Left lung (tissue), 14 donors: ENCODE measurements at places on chromosomes 3 and 15.

GRCh38 chr3:179079537-179079936 lies 7.9 kb upstream of the ZMAT3 start:
- no peak for DNase-seq

GRCh38 chr3:186166491-186167288 lies 57.8 kb upstream of the ETV5 start:
- DNase-seq: no peak

GRCh38 chr15:33677238-33677830 lies 291.0 kb upstream of the CHRM5 start:
- no peak for DNase-seq

- peak; percentile 58 for DNase-seq
Observed at GRCh38 chr3:37945807-37946530, 44.6 kb upstream of the VILL start.

DNA sequence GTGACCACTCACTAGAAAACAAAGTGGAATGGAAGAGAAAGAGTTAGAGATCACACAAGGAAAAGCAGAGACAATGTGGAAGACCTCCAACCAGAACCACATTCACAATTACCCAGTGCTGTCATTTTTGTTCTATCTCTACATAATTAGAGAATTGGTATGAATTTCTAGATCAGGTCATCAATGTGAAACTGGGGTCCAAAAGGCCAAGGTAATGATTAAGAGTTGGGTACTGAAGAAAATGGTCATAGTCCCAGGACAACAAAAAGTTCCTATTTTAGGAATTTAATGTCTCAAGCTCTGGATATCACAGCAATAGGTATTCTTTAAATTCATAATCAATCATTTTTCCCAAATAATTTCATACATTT lies 84.7 kb upstream of the PPIB start:
- DNase-seq: no peak

GRCh38 chr3:52469001-52469400 lies 13.6 kb downstream of the NISCH start:
- DNase-seq: no peak

DNA sequence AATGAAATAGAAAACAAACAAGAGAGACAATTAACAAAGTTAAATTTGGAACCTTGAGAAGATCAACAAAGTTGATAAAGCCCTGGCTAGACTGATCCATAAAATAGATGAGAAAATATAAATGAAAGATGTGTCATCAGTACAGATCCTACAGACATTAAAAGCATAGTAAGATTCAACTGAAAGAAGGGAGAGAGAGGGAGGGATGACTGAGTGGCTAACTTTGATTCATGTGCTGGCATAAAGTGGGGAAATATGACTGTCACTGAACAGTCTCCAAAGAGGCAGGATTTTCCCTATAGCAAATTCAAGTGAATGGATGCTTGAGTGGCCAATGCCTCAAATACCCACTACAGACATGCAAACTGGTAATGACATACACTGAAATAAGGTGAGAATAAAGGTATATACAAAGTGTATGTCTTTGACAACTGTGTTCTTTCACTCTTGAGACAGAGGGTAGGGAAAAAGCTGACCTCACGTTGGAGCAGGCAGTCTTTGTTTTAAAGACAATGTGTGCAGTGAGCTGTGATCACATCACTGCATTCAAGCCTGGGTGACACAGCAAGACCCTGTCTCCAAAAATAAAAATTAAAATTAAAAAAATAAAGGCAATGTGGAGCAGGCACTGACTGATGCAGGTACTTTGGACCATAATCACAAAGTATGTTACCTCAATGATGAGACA lies 35.9 kb upstream of the CHD2 start:
- no peak for DNase-seq

DNA sequence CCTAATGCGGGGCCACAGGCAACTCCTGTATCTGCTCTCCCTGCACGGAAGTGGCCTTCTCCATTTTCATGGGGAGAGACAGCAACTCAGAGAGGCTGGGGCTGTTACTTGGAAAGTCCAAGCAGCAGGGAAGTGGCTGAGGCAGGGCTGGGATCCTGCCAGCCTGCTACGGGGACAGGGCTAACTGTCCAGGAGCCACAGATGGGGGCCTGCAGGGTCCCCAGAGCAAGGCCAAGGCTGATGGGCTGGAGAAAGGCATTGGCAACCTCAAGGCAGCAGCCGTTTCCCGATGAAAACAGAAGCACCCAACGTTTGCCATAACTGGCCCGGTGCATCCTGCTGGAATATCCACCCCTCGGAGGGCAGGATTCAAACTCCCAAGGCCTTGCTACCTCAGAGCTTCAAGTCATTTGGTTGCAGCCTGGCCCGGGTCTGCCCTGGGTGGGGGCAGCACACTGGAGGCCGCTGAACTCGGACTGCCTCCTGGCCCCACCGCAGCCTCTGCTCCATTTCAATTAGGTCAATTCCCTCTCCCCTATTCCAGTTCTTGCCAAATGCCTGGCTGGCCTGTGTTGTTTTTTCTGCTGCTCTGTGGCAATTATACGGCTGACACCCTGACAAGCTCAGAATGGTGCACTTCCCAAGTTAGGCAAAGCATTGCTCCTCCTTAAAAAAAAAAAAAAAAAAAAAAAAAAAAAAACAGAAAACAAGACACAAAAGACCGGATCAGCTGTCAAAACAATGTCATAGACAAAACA lies 143.5 kb downstream of the NUP210 start:
- no peak for DNase-seq

GRCh38 chr15:28962851-28963710 lies 77.3 kb downstream of the APBA2 start:
- DNase-seq: no peak

DNA sequence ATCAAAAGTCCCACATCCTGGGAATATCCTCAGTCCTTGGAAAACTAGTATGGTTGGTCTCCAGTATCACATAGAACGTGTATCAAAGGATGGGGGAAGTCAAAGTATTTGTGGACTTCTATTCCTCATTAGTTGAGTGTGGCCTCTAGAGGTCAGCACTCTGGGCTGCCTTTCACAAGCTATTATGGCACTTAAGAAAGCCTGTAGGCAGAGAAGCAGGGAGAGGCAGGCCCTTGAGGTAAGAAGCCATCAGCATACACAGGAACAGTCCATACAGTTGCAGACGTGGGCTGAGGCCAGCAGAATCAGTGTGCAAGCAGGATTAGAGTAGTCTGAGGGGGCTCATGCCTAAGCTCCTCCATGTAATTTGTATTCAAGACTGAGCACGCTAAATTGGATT lies 341.7 kb downstream of the CLSTN2 start:
- DNase-seq: peak; percentile 50

DNA sequence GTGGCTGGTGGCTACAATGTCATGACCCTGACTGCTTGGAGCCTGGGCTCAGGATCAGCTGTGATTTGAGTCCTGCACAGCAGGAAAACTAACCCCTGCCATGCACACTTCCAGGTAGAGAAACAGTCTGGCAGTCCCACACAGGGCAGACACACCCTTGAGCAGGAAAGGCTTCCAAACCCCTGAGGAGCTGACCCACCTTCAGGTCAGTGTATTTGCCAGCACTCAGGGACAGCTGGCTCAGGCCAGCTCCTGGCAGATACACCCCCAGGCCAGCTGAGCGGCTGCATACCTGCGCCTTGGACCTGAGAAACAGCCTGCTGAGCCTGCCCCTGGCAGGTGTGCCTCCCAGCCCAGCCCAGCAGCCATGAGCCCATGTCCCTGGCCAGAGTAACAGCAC lies 22.2 kb upstream of the CDAN1 start:
- no peak for DNase-seq

- DNase-seq: no peak
Observed at GRCh38 chr3:148740291-148740690, 42.6 kb downstream of the AGTR1 start.

GRCh38 chr3:9061634-9062033 lies 98.4 kb upstream of the RAD18 start:
- DNase-seq: no peak

DNA sequence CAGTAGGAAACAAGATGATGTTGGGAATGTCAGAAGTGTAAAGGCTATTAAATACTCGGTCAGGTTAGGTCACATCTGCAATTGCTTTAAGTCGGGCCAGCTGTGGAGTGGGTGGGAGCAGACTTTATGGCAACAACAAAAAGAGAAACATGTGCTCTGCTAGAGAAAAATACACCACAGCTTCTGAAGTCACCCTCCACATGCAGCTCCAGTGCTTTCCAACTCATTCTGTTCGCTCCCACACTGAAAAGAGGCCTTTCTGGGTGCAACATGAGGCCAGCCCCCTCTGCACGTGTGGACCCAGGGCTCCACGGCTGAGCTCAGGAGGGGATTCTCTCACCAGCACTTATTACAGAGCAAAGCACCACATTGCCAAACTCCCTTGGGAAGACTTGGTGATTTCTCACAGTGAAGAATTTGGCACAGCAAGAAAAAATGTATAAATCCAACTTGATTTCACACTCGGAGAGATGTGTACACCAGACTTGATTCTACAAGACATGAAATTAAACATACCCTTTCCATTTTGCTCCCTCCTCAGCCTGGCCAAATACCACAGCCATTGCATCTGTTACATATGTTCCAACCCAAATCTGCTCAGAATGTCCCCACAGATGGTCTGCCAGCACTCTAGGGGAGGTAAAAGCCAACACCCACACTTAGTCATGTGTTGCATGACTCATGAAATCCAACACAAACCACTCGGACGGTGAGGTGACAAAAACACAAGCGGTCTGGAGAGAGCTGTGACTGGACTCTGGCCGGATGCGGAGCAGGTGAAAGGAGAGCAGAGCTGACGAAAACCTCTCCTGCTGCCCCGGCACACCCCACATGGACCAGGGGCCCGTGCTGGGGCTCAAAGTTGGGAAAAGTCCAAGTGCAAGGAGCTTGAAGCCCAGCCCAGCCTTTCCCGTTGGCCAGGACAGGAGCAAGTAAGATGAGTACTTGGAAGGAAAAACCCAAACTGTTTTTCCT lies 74.6 kb downstream of the ITGB5 start:
- DNase-seq: peak; percentile 67

- DNase-seq: no peak
Observed at GRCh38 chr15:55991802-55992768, 1.3 kb downstream of the NEDD4 start.

GRCh38 chr15:44726136-44726535 lies 10.2 kb upstream of the TRIM69 start:
- DNase-seq: no peak

DNA sequence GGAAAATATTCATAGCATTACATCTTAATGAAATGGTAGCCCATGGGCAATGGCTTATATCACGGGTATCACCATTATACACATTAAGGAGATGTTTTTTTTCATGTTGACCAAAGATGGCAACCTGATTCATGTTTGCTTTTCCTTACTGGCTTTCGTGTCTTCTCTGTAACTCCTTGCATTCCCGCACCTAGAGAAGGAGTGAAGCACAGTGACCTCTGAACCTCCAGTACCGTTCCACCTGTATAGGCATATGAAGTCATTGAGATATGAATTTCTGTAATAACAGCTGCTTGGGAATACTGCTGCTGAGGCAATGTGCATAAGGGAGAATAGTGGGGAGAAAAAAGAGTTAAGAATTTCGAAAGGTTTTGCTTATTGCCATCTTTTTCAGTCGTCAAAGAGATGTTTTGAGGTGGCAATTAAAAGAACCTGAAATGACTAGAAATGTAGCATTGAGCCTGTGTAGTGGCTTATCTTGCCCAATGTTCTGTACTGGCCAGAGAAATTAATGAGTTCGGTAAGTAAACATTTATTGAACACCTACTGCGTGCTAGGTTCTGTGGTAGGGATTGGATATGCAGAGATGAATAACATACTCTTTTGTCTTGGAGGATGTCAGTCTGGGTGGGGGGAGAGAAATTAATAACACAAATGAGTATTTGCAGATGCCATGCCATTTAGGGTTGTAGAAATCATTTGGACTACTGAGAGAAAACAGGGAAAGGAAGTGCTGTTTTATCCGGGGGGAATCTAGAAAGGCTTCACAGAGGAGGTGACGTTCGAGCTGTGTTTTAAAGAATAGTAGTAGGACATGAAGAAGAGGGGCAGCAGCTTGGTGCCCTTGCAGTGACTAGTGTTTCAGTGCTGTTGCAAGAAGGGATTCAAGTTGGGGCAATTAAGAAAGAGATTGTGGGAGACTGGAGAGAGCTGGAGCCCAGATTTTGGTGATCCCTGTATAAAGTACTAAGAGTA lies 2.5 kb downstream of the FEM1B start:
- no peak for DNase-seq

DNA sequence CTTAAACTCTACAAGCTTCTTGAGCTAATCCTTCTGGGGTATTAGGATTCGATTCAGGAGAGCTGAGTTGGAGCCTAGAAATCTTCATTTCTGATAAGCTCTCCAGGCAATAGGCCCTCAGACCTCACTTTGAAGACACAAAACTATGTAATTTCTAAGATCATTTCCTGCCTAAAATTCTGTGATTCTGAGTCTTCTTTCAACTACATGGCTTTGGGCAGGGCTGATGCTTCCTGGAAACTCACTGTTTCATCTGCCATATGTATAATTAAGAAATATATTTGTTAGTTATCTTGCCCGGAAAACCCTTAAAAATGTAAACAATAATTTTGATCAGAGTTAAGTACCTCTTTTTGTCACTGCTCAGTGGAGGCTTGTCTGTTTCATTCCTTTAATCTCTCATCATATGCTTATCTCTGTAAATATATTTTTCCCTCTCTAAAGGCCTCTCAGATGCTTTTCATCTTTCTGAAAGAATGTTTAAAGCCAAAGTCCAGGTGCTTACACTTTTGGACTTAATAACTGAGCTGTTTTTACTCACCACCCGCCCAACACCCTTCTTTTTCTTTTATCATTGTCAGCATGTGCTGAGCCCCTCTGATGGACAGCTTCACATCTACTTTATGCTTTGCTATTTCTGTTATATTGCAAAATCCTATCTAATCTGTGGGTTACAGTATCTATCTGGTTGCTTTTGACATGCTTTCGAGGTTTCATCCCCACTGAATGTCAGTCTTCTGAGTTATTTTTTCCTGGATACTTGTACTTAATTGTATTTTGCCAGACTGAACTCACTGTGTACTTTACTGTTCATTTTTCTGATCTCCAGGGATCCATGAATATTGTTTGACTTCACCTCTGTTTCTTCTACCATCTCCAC lies 38.2 kb downstream of the FILIP1L start:
- no peak for DNase-seq

DNA sequence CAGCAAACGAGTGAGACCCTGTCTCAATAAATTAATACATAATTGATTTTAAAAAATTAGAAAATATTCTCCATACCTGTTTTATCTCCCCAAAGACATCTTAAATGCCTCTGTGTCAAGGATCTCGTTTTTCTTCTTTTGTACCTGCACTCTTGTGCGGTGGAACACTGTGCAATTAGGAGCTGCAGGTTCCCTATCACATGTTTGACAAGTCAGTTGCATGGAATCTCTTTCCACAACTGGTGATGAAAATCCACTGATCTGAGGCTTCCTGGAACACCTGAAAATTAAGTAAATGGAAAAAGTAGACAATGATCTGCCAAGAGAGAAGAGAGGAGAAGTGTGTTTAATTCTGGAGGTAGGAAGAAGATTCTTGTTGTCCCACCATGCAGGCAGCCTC lies 3.0 kb upstream of the SNX22 start:
- DNase-seq: no peak

- no peak for DNase-seq
Observed at GRCh38 chr3:25396686-25397085, 31.4 kb upstream of the RARB start.

GRCh38 chr3:185658943-185659342 lies 72.8 kb downstream of the SENP2 start:
- no peak for DNase-seq

GRCh38 chr15:64596701-64597476 lies 136.5 kb downstream of the ZNF609 start:
- DNase-seq: no peak

- no peak for DNase-seq
Observed at GRCh38 chr3:105783631-105784030, 85.2 kb downstream of the CBLB start.

- no peak for DNase-seq
Observed at GRCh38 chr3:178456621-178457285, 79.5 kb upstream of the KCNMB2 start.
